ENCODE measurements at places on chromosomes 7 and 10.

- no peak for DNase-seq
Measured at GRCh38 chr10:69335063-69335587, 56.8 kb downstream of the HK1 start.

DNA sequence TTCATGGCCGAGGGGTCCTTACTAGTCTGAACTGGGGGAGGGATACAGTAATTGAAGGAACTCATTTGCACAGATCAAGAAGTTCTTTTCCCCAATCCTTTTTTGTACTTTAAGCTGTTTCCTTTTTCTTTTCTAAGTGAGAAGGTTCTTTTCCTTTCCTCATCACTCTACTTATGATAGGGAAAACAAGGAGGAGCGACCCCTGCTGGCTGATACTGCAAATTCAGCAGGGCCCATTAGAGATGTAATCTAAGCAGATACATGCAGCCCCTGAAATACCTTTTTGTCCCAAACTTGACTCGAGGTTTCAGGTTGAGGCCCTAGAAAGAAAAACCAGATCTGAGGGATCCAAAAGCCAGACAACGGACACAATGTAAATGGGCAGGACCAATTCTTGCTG, 305.5 kb downstream of the DNAJB9 start:
- no peak for DNase-seq

DNA sequence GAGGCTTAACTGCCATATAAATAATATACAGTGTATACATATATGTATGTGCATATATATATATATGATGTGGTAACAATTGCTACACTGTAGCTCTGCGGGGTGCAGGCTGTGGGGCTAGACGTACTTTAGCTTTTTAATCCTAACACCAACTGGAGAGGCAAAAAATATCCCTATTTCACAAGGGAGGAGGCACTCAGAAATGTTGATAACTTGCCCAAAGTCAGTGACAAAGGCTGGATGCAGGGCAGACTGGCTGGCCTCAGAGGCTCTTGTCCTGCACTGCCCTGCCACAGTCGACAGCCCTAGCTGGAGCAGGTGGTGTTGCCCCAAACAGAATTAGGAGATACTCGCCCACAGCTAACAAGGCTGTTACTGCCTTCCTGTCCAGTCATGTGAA, 1.5 kb upstream of the RELN start:
- DNase-seq, result no peak

- no peak for DNase-seq
Measured at GRCh38 chr7:112537822-112538387, 57.1 kb downstream of the LSMEM1 start.

- no peak for DNase-seq
Measured at GRCh38 chr7:151455690-151456089, 15.7 kb upstream of the CRYGN start.

GRCh38 chr7:77989981-77990566, 191.5 kb downstream of the PHTF2 start:
- DNase-seq, result no peak

GRCh38 chr7:43014406-43014805, 82.2 kb downstream of the MRPL32 start:
- no peak for DNase-seq

GRCh38 chr7:40175725-40176510, 41.1 kb downstream of the SUGCT start:
- no peak for DNase-seq

- DNase-seq, result no peak
Measured at GRCh38 chr7:102005933-102006480, 188.6 kb downstream of the CUX1 start.

DNA sequence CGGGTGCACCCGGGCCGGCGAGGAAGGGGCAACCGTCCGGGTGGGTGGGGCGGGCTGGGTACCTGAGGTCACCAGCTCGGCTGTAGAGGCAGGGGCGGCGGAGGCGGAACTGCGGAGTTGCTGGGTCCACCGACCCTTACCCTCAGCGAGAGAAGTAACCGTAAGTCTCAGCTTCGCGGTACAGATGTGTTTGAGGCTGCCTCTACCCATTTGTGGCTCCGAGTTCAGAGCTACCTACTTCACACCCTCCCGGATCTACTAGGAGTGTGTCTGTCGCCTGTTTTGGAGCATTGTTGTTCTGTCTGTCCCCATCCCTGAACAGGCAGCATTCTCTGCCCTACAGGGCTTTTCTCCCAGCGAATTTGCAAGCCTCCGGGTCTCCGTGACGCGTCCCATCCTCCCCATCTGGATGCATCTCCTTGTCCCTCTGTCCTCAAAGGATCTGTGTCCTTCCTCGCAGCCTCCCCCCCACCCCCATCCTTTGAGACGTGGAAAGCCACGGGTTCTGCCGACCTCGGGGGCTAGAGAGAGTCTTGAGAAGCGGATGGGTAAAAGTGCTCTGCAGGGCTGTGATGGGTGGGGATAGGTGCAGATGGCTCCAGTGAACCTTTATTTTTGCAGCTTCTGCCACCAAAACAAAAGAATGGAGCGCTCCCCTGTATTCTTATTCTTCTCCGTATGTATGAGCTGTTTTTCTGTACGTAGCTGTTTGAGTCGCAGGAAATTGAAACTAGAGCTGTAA, 757 bp downstream of the ANKIB1 start:
- peak; percentile 20 for DNase-seq

- no peak for DNase-seq
Measured at GRCh38 chr10:131802996-131803395, 97.8 kb upstream of the PPP2R2D start.

DNA sequence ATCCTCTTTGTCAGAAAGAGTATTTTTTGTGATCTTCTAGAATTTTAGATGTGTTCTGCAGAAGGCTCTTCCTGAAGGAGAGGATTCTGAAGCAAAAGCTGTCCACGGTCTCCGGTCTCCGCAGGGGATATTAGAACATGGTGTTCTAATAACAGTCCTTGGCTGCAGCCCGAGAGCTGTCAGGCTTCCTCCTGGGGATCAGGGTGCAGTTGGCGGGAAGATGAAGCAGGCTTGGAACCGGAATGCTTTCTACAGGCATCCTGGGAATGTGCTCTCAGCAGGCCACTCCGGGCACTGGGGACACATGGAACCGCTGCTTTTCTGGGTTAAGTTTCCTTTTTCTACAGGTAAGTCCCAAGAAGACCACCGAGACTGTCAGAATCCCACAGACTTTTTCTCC, 118.6 kb upstream of the PARD3 start:
- no peak for DNase-seq

DNA sequence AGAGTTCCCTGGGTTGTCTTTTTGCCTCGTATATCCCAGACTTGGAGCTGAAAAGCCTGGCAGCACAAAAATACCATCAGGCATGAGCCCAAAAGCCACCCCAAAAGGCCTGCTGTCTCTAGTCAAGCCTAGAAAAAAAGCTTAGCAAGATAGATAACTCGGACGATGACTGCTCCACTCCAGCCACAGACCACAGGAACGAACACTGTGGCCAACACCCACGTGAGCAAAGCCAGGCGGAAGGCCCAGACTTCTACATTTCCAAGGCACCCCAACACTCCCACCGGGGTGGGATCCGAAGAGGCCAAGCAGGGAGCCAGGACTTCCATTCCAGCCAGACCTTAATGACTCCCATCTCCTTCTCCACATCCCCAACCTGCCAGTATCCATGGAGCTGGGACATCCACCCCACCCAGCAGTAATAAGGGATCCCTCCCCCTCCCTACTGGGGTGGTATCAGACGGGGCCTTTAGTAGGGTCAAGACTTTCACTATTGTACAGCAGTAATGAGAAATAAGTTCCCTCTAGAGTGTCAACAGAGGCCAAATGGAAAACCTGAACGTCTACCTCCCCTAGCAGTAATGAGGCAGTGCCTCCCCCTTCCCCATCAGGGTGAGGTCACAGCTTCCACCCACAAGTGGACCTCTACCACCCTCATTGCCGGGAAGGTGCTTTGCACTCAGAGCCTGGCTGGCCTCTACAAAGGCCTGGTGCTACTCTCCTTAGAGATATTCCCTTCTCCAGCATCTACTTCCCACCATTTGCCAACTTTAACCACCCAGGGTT, 23.0 kb downstream of the PRLHR start:
- no peak for DNase-seq

DNA sequence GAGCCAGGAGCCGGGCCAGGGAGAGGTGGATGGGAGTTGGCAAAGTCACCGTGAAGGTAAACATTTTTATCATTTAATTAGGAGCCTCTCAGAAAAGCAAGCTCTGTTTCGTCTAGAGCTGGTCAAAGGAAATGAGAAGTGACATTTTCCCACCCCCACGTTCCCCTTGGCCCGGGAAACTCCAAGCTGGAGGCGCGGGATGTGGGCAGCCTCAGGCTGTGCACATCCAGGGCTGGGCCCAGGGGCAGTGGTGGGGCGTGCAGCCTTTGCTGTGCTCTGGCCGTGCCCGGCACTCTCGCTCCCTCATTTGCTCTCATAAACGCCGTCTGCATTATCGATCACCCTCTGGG, 135.6 kb upstream of the RET start:
- DNase-seq, result no peak

DNA sequence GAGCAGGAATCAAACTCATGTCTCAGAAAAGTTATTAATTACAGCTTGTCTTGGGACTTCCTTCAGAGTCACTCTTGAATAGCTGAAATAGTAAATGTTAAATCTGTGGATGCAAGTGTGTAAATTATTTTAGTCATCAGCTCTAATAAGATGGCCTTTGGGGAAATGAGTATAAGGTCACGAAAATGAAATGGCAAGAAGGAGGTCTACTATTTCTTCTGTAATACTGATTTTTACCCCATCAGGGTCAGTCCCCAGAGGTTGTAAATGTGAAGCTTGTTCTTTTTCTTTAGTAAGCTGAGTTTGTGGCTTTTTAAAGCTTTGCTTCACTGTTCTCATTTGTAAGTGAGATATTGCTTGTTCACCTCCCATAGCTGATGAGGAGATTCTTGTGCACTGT, 63.9 kb downstream of the GBF1 start:
- DNase-seq, result no peak

- peak; percentile 47 for DNase-seq
Measured at GRCh38 chr10:119315128-119316001, 108.0 kb downstream of the GRK5 start.

DNA sequence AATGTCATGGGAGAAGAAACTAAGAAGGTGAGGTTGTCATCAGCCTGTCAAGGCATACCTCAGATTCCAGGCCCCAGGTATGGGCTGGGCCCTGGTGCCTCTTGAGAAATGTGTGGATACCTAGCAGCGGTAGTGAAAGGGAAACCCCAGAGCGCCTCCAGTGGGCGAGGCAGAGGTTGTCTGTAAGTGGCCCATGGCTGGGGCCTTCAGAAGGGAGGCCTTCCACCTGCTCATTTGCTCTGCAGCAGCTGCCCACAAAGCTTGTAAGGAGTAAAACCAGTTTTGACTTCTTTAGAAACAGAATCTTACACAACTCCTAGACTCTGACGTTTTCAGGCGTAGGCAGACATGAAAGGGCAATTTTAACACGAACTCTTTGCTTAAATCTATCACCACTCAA, 509.9 kb downstream of the PARD3 start:
- DNase-seq, result no peak

DNA sequence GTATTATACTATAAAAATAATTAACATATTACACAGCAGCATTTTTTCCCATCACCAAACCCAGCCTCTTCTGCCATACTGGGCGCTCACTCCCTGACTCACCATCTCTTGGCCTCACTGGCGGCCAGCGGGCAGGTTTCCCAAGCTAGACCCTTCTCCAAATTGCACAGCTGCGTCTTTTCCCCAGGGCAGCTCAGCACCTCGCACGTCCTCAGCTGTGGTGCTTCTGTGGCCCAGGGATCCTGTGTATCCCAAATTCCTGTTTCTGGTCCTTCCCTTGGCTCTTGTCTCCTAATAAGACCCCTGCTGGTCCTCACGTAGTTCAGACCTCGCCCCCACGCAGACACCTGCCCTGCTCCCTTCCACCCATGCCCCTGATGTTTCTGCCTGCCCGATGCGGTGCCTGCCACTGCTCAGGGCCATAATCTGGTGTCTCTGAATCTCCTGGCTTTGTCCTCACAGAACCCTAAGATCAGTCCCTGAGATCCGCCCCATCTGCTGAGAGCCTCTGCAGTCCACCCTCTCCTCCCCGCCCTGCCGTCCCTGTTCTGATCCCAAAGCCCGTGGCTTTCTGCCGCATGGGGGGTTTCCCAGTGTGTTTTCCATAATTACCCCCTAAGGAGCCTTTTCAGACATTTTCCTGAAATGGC, 290.1 kb downstream of the TCERG1L start:
- DNase-seq, result no peak

GRCh38 chr10:17025444-17026295, 103.9 kb downstream of the CUBN start:
- DNase-seq, result peak; percentile 52

- DNase-seq, result no peak
Measured at GRCh38 chr10:119404719-119405519, 137.6 kb downstream of the RGS10 start.

DNA sequence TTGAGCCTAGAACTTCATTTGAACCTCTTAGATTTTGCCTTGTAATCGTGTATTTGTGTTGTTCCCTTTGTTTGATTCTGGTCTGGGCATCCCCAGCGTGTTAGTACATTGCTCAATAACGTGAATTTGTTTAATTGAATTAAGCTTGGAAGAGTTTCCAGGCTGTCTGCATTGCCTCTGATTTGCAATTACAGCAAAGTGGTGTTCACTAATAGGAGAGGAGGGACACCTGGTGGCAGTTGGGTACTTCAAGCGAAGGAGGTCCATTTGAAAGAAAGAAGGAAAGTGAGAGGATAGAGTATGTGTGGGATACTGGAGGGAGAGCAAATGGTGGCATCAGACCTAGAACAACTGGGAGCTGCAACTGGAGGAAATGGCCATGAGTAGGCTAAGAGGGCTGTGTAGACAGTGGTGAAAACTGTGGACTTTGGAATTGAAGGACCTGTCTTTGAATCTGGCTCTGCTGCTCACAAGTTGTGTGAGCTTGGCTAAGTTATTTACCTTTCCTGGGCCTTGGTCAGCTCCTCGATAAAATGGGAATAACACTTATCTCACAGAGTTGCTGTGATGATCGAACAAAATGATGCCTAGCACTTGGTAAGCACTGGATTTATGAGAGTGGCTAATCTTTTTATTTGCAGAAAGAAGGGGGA, 15.1 kb downstream of the LSMEM1 start:
- peak; percentile 19 for DNase-seq

DNA sequence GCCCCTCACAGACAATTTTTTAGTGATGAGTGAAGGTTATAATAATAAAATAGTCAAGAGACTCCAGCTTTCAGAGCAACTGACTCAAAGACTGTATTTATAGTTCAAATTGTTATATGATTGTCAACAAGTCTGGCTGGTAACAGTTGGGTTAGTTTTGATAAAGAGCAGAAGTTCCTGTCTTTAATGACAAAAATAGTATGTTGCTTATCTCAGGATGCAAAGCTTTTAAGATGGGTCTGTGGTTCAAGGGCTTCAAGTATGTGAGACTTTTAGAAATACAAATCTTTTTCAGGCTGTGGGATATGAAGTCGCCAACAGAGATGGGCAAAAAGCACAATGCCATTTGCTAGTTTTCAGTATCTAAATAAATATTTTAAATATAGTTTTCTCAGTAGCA, 118.4 kb downstream of the ABCA13 start:
- DNase-seq, result no peak

- no peak for DNase-seq
Measured at GRCh38 chr7:9962742-9963141, 1010.9 kb upstream of the PHF14 start.

DNA sequence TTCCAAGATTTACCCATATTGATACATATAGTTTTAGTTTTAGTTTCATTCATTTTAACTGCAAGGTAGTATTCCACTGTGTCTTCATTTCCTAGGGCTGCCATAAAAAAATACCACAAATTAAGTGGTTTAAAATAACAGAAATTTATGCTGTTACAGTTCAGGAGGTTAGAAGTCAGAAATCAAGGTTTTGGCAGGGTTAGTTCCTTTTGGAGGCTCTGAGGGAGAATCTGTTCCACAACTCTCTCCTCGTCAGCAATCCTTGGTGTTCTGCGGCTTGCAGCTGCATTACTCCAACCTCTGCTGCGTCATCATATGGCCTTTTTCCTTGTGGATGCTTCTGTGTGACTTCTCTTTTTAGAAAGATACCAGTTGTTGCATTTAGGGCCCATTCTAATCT, 176.2 kb downstream of the DNAJC1 start:
- no peak for DNase-seq

All from effector CD4-positive, alpha-beta T cell (primary cell).